ENCODE measurements at places on chromosomes 6 and 20.
A peak's percentile ranks its signal among the peaks of the same experiment; 100 is the strongest.

- DNase-seq: peak; percentile 3
Measured at GRCh38 chr6:77466451-77467437, 3.5 kb upstream of the HTR1B start.

- DNase-seq: peak; percentile 75
Measured at GRCh38 chr6:34414999-34415858, 10.6 kb downstream of the RPS10 start.

DNA sequence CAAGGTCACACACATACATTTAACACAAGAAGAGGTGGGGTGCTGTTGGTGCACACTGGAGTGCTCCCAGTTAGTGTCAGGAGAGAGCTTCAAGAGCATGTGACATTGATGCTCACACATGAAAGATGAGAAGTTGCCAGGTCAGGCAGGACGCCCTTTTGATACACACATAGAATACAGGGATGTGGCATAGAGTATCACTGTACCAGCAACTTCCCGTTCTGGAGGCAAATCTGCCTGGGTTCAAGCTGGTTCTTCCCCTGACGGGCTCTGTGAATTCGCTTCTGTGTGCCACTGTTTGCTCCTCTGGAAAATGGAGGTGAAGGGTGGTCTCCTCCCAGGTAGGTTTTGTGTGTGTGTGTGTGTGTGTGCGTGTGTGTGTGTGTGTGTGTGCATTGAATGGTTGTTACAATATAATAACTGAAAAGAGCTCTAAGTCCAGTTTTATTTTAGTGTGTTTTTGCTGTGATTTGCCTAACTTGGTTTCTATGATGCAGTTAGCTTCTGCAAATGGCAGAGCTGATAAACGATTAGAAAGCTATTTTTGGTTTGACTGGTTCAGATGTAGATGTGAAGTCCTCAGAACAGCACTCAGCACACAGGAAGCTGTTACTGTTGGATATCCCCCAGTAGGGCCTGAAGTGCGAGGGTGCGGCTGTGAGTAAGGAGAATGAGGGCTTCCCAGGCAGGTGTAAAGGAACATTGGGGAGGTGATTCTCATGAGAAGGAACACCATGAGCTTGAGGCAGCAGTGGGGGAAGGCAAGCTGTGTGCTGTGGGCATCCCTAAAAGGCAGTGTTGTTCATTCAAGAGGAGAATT lies 53.4 kb downstream of the HIVEP1 start:
- no peak for DNase-seq

DNA sequence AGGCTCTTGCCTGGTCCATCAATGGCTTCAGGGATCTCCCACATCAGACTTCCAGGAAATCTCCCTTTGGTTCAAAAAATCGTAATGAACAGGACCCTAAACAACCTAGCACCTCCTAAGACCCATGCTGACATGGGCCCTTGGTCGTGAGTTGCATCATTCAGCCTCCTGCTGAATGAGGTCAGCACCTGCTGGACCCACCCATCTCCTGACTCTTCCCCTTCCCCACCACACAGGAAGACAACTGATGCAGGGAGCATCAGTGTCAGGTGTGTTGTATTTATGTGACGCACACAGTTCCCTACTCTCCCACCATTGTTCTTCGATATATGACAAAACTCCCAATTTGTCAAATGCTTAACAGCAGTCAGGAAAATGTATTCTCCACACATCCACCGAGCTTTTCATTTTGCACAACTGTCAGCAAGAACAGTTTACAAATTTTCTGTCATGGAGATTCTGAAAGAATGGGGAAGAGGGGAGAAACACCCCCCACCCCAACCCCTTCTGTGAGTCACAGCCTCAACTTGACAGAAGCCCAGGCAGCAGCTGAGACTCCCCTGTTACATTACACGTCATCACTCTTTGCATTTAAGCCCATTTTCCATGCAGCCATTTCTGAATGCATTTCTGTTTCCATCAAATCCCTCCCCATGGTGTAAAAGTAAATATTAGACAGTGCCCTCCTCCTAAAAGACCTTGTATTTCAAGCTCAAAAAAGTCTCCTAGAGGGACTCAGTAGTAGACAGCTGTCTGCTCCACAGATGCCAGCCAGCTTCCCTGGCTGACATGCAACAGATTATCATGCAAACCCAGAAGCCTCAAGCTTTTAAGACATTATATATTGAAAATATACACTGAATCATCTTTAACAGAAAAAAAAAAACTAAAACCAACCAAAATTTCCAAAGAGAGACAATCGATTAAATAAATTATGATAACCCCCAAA lies 577.5 kb downstream of the PTPRT start:
- DNase-seq: no peak

DNA sequence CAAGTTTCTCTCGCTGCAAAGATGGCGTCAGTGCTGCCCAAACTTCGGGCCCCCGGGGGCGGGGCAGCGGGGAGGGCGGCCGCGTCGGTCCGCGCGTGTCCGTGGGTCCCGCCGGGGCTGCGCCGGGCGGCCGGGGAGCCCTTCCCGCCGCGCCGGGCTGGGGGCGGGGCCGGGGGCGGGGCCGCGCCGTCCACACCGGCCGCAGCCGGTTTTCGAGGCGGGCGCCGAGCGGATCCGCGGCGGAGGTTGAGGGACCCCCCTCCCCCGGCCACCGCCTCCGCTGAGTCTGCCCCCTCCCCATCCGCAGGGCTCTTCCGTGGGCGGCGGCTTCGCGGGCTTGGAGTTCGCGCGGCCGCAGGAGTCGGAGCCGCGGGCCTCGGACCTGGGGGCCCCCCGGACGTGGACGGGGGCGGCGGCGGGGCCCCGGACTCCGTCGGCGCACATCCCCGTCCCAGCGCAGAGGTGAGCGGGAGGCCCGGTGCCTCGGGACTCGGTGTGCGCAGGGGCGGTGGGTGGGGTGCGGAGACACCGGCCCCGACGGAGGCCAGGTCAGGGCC lies 572 bp downstream of the SLC2A4RG start:
- DNase-seq: no peak

GRCh38 chr6:168892031-168892430 lies 361.6 kb downstream of the THBS2 start:
- no peak for DNase-seq

DNA sequence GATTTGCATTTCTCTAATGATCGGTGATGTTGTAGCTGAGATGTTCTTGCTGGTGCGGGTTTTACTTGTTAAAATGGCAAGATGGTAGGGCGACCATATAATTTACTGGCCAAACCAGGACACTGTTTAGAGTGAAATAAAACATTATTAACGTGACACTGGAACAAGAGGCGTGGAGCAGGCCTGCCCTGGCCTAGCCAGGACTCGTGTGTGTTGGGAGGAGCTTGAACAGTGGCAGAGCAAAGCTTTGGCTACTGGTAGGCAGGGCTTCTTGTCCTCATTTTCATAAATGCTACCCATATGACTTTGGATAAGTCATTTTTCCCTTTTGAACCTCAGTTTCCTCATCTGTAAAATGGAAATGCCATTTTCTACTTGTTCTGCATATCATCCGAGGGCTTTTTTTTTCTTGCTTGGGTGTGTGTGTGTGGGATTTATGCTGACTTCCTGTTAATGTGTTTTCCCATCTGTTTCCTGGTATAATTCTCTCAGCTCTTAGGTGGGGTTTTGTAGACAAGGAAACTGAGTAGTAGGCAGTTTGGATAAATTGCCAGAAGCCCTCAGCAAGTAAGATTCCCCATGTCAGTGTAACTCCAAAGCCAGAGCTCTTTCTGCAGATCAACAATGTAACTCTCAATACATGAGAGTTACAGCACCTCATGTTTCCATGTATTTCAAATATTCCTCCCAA lies 81.7 kb downstream of the TOX2 start:
- no peak for DNase-seq

DNA sequence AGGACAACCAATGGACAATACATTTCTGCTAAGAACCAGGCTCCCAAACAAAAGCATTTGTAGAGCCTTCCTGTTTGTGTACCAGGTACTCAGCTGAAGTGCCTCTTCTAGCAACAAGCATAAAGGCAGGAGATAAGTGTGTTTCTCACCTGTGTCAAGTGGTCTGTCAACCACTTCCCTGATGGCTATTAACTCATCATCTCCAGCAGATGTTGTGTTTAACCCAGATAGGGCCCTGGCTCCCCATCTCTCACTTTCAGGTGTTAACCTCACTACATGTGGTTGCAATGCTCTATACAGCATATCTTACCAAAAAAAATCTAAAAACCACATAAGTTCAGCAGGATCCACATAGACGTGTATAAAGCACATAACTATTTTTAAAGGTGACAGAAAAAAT lies 9.6 kb upstream of the IL17A start:
- no peak for DNase-seq

- DNase-seq: no peak
Measured at GRCh38 chr6:66558189-66558588, 851.2 kb upstream of the EYS start.
